ENCODE measurements at places on chromosomes 6 and 20.

DNA sequence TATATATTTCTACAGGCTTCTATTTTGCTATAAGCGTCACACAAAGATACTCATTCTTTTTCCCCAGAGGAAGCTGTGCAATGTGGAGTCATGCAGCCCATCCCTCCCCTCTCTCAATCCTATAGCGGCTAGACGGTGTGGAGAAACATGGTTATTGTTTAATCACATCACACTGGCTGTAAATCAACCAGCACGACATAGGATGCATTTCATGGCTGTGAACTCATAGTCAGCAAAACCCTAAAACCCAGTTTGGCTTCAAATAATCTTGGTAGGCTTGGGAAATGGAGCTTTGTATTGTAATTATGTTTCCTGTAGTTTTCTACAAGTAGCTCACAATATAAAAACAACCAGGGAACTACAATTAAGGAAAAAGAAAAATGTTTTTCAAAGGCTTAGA, 16.8 kb downstream of the FOXC1 start:
- DNase-seq, result no peak

GRCh38 chr6:37946057-37946456, 126.5 kb downstream of the ZFAND3 start:
- no peak for DNase-seq

GRCh38 chr20:18055261-18055660, 2.5 kb downstream of the OVOL2 start:
- peak; percentile 22 for DNase-seq

GRCh38 chr6:85669735-85670194, 27.1 kb upstream of the SYNCRIP start:
- DNase-seq, result peak; percentile 69

- DNase-seq, result peak; percentile 39
Observed at GRCh38 chr6:148530394-148530953, 187.8 kb downstream of the SASH1 start.

DNA sequence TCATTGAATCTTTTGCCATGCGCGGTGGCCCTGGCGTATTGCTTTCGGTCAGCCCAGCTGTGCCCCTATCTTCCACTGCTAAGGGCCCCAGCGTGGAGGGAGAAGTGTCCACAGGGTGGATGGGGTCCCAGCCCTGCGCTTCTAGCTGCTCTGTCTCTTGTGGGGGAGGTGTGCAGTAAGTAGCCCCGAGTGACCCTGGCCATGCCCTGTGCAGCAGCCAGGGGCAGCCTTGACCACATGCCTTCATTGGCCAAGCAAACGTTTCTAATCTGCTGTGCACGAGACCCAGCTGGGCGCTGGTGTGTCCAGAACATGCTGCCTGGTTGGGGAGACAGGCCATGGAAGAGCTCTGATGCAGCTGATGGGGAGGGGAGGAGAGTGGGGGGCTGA, 13.6 kb downstream of the TMEM181 start:
- DNase-seq, result no peak

DNA sequence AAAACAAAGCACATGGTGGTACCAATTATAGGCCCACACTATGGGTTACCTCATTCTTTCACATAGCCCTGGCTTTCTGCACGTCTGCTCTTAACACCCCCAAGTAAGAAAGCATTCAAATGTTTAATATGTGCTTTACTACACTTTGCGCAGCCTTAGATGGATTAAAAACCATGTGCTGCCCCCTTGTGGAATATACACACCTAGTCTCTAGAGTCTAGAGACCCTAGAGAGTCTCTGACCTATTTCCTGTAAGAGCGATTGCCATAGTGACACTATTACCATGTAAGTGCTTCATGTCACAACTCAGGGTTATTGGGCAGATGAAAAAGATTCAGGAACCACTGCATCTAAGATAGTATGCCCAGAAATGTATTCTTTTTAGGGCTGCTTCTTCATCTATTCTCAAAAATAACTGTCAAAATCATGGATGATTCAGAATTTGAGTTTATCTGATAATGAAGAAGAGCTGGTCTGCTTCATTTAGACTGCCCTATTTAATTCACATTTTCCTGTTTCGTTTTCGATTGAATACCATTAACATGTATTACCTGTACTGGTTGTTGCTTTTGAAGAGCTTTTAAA, 186.3 kb downstream of the ADGB start:
- DNase-seq, result peak; percentile 79

- no peak for DNase-seq
Observed at GRCh38 chr6:87588756-87589407, 905 bp downstream of the RARS2 start.

GRCh38 chr6:108029226-108029921, 45.2 kb downstream of the OSTM1 start:
- DNase-seq, result no peak

- no peak for DNase-seq
Observed at GRCh38 chr6:169794317-169795055, 43.1 kb downstream of the ERMARD start.

DNA sequence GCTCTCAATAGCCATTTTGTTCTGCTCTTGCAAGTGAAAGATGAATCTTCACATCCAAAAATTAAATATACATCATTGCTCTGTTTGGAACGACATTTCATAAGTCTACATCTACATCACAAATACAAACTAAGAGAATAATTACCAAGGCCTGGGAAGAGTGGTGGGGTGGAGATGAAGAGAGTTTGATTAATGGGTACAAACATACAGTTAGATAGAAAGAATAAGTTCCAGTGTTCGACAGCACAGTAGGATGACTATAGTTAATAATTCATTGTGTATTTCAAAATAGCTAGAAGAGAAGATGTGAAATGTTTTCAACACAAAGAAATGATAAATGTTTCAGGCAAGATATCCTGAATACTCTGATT, 38.0 kb upstream of the CAP2 start:
- no peak for DNase-seq

DNA sequence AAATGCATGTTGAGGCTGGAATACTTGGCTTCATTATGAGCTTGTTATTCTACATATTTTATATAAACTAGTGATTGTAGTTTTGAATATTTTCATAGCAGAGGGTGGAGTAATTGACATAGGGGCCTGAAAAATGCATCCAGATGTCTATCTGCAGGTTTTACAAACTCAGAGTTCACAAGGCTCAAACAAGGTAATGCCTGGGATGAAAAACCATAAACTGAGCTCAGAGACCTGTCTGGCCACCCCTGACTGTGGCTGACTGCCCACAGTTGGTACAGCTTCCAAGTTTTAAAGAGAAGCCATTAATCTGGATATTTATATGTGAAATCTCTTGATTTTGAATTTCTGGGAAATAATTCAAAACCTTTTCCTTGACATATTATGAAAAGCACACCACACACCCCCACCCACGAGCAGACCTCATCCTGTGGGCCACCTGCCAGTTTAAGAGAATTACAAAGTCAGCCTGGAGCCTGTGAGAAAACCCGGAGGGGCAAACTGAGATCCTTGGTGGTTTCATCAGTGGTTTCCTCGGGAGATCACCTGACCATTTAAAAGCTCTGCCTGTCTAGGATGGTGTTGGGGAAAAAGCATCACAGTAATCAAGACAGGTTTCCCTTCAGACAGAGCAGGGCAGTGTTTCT, 230.1 kb downstream of the SAMD5 start:
- no peak for DNase-seq

GRCh38 chr6:42616716-42617115, 52.9 kb downstream of the UBR2 start:
- DNase-seq, result no peak

- DNase-seq, result no peak
Observed at GRCh38 chr20:31716818-31717477, 5.7 kb downstream of the BCL2L1 start.

DNA sequence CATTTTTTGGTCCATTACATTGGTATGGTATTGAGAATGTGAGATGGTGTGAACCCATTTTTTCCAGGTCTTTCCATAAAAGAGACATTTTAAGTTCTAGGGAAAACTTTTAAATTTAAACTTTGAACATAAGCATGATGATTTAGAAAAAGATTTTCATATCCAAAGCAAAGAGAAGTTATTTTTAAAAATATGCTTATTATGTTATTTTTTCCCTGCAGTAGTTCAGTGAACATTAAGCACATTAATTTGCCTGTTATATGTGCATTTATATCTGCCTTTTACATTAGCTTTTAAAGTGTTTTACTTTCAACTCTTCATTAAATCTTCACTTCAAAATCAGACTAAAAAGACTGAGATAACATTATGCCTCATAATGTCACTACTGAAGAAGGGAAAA, 116.7 kb downstream of the AHI1 start:
- DNase-seq, result no peak

GRCh38 chr6:42440027-42440426, 11.7 kb downstream of the TRERF1 start:
- DNase-seq, result no peak

Data from NB4 (cell line).